ENCODE measurements at places on chromosomes 16 and 17.

- DNase-seq: no peak
Measured at GRCh38 chr16:62033065-62033464, 3.2 kb downstream of the CDH8 start.

DNA sequence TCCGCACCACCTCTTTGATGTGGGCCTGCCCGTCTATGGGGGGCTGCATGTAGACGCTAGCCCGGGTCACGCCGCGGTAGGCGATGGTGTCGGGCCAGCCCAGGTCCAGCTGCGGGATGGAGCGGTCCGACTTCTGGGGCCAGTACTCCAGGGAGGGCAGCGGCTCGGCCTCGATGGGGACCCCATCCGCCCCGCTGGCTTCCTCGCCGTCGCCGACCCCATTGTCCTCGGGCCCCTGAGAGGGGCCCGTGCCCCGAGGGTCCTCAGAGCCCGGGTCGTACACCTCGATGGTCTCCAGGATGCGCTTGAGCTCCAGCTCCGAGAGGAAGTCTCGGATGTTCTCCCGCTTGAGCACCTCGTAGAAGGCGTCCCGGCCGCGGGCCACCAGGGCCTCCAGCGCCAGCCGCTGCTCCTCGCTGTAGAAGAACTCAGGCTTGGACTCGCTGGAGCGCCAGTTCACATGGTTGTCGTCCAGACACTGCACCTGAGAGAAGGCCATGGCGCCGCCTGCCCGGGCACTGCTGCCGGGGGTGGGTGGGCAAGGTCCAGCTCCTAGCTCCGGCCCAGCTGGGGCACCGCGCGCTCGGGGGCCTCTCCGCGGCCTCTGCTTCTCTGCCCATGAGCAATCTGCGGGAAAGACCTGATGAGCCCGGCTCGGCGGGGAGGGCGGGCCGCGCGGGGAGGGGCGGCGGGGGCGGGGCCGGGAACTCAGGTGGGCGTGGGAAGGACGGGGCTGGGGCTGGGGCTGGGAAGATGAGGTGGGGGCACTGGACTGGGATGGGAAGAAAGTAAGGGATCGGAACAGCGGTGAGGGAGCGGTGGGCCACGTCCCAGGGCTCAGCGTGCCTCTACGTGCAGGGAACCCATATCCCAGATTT lies 782 bp downstream of the FAM83G start:
- no peak for DNase-seq

- no peak for DNase-seq
Measured at GRCh38 chr17:78107457-78107856, 21.1 kb downstream of the TMC6 start.

GRCh38 chr17:21001111-21001812 lies 41.5 kb downstream of the USP22 start:
- DNase-seq: peak; percentile 52

GRCh38 chr16:13883881-13884280 lies 36.1 kb upstream of the ERCC4 start:
- no peak for DNase-seq

DNA sequence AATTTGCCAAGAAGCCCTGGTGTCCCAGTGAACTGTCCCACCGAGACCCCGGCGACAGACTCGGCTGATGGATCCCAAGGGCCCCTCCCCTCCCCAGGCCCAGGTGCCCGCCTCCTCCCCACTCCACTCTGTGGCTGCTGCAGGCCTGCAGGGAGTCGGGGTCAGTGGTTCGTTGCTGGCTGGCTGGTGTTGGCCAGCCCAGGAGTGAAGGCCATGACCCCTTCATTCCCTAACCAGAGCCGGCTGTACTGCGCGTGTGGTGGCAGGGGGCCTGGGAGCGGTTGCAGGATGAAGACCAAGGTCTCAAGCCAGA lies 9.2 kb upstream of the TBX2 start:
- no peak for DNase-seq

DNA sequence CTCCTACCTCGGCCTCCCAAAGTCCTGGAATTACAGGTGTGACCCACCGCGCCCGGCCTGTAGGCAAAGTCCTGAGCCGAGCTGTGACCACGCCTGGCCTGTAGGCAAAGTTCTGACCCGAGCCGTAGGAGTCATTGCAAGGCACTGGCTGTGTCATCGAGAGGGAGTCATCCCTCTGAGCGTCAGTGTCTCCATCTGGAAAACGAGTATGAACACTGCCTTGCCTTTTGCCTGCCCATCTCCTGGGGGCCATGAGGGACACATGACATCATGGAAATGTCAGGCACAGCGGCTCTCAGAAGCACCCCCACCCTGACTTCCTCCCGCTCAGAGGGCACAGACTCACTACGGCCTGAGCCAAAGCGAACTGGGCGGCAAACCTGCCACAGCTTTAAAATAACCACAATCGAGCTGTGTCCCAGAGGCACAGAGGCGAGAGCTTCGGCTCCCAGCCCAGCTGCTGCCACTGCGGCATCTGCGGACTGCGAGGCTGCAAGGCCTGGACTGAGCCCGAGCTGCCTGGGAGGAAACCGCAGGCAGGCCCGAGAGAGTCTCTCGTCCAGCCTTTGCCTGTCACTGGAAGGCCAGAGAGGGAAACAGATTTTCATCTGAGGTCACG lies 50.8 kb downstream of the RPH3AL start:
- no peak for DNase-seq

DNA sequence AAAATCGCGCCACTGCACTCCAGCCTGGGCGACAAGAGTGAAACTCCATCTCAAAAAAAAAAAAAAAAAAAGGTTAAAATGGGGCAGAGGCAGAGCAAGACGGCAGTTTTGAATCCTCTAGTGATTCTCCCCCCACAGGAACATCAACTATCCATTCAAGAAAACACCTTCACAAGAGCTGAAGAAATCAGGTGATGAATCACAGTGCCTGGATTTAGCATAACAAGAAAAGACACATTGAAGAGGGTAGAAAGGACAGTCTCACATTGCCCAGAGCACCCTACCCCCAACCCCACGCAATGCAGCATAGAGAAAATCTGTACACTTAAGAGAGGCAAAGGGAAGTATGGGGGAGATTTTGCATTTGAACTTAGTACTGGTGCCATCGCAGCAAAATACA lies 28.8 kb upstream of the RNF43 start:
- no peak for DNase-seq

- no peak for DNase-seq
Measured at GRCh38 chr16:80231888-80232287, 308.9 kb upstream of the DYNLRB2 start.

DNA sequence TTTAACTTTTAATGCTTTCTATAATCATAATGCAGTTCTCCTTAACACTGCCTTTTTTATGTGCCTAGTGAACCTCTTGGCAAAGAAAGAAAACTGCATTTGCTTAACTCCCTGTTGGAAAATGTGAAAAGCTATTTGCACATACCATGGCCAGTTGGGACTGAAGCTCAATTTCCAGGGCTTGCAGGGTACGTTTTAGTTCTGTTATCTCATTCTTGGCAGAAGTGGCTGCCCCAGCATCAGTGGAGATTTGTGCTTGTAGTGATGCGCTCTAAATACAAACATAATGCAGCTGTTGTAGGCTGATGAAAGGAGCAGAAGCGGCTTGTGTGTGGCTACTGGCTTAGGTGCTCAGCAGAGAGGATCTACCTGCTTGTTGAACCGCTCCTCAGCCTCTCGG lies 3.7 kb downstream of the KRT24 start:
- no peak for DNase-seq

DNA sequence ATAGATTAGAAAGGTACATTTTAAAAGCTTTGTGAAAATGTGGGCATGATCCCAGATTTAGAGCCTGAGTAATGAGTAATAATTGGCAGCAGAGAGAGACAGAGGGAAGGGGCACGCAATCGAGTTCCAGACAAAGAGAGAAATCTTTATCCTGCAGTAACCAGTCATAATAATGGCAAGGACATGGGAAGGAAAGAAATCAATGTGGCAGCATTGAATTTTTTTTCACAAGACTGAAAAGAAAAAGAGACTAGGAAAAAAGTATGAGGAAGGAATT lies 790.8 kb upstream of the SOX9 start:
- no peak for DNase-seq

DNA sequence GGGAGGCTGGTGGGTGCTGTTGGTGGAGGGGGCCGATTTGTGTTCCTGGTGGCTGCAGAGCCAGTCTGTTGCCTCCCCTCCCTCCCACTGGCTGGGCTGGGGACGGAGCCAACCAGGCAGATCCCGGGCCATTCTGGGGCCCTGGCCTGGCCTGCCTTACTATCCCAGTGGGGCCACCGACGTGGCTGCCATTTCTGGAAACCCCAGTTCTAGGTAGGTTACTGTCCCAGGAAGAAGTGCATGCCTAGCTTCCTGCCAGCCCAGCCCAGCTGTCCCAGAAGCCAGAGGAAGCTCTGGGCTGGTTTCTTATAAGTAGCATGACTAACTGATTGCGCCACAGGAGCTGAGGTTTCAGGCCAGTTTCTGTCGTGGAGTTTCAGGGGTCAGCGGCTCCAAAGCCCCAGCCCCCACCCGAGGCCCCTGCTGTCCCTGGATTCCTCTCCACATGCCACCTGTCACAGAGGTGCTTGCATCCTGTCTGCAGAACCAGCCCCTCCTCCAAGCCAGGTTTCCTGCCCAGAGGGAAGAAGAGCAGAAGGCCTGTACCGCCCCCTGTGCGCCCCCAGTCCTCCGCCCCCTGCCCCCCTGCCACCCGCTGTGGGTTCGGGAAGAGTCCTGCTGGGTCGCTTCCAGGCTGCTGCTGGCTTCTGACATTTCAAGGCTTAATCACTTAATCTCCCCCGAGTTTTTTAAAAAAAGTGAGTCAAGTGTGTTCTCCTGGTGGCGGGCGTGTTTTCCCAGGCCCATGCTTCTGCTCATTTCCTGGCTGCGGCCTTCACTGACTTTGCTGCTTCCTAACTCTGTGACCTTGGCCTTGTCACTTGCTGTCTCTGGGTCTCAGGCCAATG lies 13.2 kb downstream of the IL4R start:
- peak; percentile 35 for DNase-seq

GRCh38 chr17:67221062-67221998 lies 23.7 kb downstream of the HELZ start:
- DNase-seq: peak; percentile 11

DNA sequence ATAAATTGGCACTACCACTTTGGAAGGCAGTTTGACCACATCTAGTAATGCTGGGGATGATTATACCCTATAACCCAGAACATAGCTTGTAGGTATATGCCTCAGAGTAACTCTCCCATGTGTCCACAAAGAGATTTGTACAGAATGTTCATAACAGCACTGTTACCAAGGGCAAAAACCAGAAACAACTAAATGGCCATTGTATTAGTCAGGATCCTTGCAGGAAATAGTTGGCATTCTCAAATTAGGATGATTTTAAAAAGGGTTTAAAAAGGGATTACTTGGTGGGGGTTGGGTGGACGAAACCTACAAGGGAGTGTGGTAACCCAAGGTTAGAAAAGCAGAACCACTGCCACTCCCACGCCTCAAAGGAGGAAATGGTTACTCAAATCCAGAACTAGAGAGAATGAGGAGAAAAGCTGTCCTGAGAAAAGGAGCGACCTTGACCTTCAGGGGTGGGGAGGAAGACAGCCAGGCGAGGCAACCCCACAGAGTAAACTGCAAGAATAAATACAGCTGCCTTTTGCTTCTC lies 2.1 kb downstream of the CPPED1 start:
- no peak for DNase-seq

GRCh38 chr17:40900809-40901356 lies 15.8 kb upstream of the KRT20 start:
- DNase-seq: no peak

GRCh38 chr17:9169116-9169515 lies 147.8 kb downstream of the NTN1 start:
- DNase-seq: no peak

DNA sequence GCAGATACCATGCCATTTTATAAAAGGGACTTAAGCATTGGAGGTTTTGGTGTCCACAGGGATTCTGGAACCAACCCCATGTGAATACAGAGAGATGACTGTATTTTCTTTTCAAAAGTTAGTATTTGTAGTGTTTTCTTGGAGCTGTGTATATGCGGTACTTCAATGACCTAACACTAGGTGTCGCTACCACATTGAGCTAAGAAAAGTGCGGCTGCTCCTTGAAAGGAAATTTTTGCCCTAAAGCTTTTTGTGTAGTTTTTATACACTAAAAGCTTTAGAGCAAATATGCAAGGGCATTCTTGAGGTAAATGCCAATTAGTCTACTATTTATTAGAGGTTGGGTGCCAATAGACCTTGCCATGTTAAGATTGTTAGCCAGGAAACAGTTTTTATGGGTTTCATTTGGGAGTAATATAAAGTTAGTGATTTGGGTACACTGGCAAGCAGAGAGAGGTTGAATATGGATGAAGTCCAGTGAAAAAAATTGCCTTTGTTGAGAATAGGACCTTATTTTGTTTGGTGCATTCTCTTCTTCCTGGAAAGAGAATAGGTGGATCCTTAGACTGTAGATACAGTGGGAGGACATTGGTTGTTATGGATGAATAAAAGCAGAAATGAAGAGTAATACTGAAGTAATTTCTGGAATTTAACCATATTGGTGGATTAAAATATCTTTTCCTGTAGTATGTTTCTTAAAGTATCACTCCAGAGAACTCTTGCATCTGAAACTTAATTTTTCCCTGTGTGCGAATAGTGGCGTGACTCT lies 43.3 kb downstream of the BCAS3 start:
- DNase-seq: peak; percentile 62

GRCh38 chr17:34639706-34640425 lies 60.5 kb downstream of the TMEM132E start:
- DNase-seq: no peak

- DNase-seq: no peak
Measured at GRCh38 chr17:55660178-55660886, 62.3 kb downstream of the TMEM100 start.

DNA sequence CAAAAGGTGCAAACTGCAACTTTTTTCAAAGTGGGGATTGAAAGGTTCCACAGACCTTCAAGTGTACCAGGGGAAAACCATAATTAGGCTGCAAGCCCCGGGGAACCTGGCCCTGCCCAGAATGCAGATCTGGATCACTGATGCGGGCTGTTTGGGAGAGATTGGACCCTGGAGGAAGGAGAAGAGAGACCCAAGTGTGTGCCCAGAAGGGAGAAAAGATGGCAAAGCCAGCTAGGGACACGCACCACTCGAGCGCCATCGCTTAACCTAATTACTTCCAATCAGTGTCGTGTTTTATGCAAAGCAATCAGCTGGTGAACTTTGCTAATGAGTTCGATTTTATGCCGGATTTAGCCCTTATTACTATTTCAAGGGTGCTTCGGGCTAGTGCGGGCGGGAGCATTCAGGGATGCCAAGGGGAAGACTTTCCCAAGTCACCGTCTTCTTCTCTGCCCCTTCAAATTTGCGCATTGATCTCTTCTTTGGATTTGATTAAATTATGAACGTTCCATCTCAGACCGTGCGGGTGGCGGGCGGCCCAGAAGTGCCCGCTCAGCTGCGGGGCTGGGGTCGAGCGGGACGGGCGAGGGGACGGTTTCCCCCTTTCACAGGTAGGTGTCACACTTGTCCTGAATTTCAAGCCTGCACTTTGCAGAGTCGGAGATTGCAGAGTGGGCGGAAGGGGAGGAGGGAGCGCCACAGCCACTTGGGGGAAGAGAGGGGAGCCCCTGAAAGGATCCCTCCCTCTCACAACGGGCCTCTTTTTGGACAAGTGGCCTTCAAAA lies 4.0 kb downstream of the IRX5 start:
- peak; percentile 50 for DNase-seq

All from midbrain (tissue), 1 donor.